ENCODE measurements at places on chromosomes 12 and 14. TPM values are rescaled to one million over a fixed set of nuclear protein-coding genes. Genes with fewer than 3 reads are reported as not detected.

BCL2L14 gene
- 0.25 TPM for total RNA-seq

BCL2L2 gene
- total RNA-seq: 11.1 TPM

BIN2 gene
- 0.74 TPM for total RNA-seq

OASL gene
- total RNA-seq: under 0.01 TPM

A2ML1 gene
- 0.98 TPM for total RNA-seq

DCP1B gene
- 6.9 TPM for total RNA-seq

DYNC1H1 gene
- total RNA-seq: 949 TPM

KRT77 gene
- under 0.01 TPM for total RNA-seq

RDH12 gene
- total RNA-seq: 0.25 TPM

KRT78 gene
- not detected for total RNA-seq

ZFHX2 gene
- total RNA-seq: 1.5 TPM

ALDH2 gene
- 11.1 TPM for total RNA-seq

GDF3 gene
- not detected for total RNA-seq

PNMA1 gene
- 113 TPM for total RNA-seq

LRP1-AS gene
- not detected for total RNA-seq

FOXM1 gene
- total RNA-seq: 2.5 TPM

SOAT2 gene
- total RNA-seq: not detected

BMP4 gene
- total RNA-seq: 0.98 TPM

KRT2 gene
- total RNA-seq: not detected

KRT3 gene
- total RNA-seq: not detected

PTGER2 gene
- not detected for total RNA-seq

AMDHD1 gene
- 0.25 TPM for total RNA-seq

TGM1 gene
- total RNA-seq: 0.49 TPM

TAS2R8 gene
- total RNA-seq: 0.49 TPM

SRRM4 gene
- 13.8 TPM for total RNA-seq

ATL1 gene
- total RNA-seq: 70.6 TPM

HOXC9 gene
- not detected for total RNA-seq

TSPAN8 gene
- 0.25 TPM for total RNA-seq

ADCY4 gene
- 1.7 TPM for total RNA-seq

MCRS1 gene
- total RNA-seq: 26.8 TPM

GLIPR1L1 gene
- not detected for total RNA-seq

NTN4 gene
- 51.1 TPM for total RNA-seq

DTX3 gene
- 47.7 TPM for total RNA-seq

RHEBL1 gene
- 0.49 TPM for total RNA-seq

INHBC gene
- not detected for total RNA-seq

CCDC60 gene
- not detected for total RNA-seq

HOXC11 gene
- total RNA-seq: not detected
